CD4-positive, alpha-beta T cell (primary cell): ENCODE measurements at places on chromosomes 6 and 20.

- DNase-seq, result no peak
These were observed 81.9 kb upstream of the RREB1 start for GRCh38 chr6:7025861-7026260.

DNA sequence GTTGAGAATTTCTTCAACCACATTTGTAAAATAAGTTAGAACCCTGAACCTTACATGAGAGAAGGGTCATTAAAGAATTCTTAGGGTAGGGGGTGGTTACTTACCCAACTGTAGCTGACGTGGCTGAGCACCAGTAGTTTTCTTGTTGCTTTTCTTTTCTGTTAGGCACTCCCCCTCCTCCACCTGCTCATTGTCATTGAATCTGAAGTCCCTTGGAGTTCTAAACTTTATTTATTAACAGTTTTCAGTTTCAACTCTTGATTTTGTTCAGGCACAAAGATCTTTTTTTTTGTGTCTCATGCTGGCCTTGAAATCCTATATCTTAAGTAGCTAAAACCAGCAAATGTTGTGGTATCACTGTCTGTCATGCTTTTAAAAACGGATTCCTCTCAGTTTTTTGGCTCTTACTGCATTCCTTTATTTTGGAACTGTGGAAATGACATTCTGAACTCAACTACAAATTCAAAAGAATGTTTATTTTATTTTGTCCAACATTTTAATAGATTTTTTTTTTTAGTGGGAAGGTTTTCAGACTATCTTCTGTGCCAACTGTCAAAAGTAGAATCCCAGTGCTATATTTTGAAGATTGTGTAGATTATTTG, 465.2 kb downstream of the PHF3 start:
- DNase-seq, result no peak

DNA sequence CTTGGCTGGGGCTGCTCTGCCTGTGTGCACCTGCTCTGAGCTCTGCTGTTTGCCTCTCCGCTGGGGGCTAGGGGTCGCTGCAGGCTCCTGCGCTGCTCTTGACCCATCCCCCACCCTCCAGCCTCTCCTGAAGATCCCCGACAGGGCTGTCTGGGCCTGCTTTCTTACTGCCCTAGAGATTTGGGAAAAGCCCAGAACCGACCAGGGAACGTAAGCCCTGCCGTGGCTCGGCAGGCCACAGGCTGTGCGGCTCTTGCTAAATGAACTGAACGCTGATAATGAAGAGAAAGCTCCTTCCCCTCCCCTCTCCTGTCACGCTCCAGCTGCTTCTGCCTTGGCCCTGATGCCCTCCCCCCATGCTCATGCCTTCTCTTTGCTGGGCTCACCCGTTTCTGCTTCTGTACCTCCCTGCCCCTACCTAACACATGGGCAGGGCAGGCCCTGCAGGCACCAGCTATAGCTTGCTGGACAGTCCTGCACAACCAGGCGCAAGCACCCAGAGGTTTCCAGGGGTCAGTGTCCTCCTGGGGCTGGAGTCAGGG, 32.0 kb upstream of the PCMTD2 start:
- DNase-seq, result no peak

GRCh38 chr6:9936551-9936950, 478.3 kb downstream of the TFAP2A start:
- DNase-seq, result no peak

- DNase-seq, result peak; percentile 18
These were observed 126.0 kb downstream of the RNASET2 start for GRCh38 chr6:166830185-166830890.

GRCh38 chr6:48474830-48475229, 363.8 kb upstream of the PTCHD4 start:
- DNase-seq, result no peak

- no peak for DNase-seq
These were observed 180.6 kb upstream of the ZFP64 start for GRCh38 chr20:52372169-52372568.

DNA sequence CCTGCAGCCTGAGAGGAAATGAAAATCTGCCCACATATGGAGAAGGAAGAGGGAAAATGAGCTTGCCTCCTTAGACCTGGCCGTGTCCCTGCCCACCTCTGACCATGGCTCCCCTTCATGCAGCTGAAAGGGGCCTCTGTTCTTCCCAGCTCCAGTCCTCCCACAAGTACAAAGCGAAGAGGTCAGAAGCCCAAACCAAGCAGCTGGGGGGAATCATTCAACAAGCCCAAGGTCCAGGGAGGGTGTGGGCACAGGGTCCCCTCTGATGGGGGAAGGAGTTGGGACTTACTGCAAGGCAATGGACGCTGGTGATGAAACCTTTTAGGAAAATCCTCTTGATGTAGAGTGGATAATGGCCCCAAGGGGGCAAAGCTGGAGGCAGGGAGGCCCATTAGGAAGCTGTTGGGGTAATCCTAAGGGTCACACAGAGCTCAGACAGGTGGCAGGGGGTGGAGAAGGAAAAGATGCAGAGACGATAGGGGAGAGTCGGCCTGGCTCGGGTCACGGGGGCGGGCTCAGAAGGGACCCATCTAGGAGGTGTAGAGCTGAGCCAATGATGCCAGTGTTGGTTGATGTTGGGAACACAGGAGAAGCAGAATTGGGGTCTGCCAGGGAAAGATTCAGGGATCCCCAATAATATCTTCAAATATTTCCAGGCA, 16.1 kb upstream of the GRM4 start:
- no peak for DNase-seq

DNA sequence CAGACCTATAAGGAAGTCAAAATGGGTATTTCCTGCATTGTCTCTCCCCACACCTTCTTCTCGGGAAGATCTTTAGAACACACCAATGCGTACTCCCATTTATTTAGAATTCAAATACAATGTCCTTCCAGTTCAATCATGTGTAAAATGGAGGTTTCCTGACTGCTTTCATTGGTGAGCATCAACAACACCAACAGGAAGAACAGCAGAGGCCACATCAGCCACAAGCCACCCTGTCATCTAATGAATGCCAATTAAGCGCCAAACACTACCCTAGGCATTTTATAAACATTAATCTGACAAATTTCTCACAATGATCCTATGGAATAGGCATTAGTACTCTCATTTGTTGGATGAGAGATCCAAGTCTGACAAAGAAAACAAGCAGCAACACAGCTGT, 68.4 kb upstream of the SMLR1 start:
- no peak for DNase-seq

- no peak for DNase-seq
These were observed 35.5 kb downstream of the NSFL1C start for GRCh38 chr20:1431158-1431557.

GRCh38 chr6:111810294-111811131, 62.7 kb downstream of the FYN start:
- DNase-seq, result peak; percentile 61

GRCh38 chr6:15001326-15001910, 244.5 kb upstream of the JARID2 start:
- DNase-seq, result no peak

- DNase-seq, result no peak
These were observed 18.7 kb upstream of the TRPC4AP start for GRCh38 chr20:35111141-35111888.

GRCh38 chr6:34182751-34183531, 37.1 kb upstream of the GRM4 start:
- peak; percentile 88 for DNase-seq

GRCh38 chr6:11366183-11366933, 133.9 kb upstream of the NEDD9 start:
- DNase-seq, result no peak

DNA sequence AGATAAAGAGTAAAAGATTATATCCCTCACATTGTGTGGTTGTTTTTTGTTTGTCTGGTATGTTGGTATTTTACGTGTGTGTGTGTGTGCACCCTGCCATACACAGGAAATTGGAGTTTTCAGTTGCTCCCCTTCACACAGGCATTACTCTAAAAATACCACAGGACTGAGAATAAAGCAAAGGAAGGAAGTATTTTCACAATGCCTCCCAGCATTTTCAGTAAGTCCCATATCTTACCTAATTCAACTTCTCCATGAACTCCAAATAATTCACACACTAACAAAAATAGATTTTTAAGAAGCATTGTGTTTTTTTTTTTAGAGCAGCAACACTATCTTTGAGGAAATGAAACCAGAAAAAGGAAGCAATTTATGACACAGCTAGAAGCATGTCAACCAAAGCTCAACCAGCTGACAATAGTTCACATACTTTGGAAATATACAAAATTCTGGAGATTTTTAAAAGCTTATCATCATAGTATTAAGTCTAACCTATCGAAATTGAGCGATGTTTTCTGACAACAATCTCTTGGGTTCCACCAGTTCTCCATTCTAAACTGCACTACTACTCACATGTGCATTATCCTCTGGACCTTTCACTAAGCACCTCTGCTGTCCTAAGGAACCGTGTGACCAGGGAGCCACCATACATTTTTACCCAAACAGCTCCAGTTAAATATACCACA, 2.1 kb downstream of the UBE2J1 start:
- peak; percentile 56 for DNase-seq

- DNase-seq, result no peak
These were observed 16.3 kb downstream of the RARS2 start for GRCh38 chr6:87573307-87574024.

- no peak for DNase-seq
These were observed 9.4 kb upstream of the TAF8 start for GRCh38 chr6:42040856-42041480.

GRCh38 chr20:58331961-58332551, 22.5 kb downstream of the RAB22A start:
- no peak for DNase-seq

DNA sequence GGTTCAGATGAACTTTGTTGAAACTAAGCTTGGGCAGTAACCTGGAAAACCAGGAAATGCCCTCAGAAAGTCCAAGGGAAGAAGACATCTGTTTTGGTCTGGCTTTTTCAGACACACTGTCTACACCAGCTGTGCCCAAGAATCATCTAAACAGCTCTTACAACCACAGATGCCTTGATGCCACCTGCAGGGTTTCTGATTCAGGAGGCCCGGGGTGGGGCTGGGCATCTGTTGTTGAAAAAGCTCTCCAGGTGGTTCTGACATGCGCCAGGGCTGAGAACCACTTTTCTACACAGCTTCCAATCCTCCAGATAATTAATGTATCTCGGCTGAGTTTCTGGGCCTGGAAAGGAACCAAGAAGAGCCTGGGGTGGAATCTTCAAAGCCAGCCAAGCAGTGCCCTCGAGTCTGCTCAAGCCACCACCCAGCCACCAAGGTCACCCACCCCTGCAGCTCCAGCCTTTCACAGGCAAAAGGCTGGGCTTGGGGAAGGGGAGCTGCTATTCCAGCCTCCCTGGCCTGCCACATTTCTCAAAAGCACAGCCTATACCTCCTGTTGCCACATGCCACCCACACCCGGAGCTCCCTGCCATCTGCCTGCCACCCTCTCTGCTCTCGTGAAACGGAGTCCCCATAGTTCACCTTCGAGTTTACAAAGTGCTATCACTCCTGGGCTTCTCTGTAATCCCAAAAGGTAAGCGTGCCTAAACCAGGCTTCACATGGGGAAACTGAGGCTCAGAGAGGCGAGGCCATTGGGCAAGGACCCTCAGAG, 9.4 kb downstream of the MDGA1 start:
- DNase-seq, result no peak

- no peak for DNase-seq
These were observed 97.8 kb downstream of the HFE start for GRCh38 chr6:26185004-26185403.

DNA sequence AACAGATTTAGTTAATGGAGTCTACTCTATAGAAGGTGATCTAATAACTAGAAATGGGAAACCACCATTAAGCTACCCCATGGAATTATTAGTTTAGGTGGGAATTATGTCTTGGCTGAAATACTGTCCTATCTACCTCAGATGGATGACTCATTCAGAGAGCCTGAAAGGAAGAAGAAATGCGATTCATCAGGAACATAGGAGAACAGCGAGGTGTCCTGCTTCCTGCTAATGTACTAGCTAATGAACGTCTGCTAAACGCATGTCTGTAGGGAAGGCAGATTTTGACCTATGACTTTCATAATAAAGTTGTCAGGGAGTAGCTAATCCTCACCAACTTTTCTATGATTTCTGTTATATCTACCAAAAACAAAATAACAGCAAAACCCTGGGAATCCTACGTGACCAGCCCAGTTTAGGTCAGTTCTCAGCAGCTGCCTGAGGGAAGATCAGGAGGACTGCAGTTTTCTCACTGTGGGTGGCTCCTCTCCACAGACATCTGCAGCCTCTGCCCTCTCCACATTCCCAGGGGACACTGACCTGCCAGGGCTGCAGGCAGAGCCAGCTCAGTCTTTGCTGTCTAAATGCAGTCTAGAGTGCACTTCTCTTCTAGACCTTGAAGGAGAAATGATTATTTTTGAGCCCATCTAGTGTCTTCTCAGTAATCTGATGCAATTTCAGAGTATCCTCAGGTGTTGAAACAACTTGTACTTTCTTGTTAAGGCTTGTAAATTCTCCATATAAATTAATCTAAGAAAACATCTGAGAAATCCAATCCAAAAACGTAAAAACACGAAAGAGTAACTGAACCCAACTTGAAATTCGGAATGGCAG, 18.1 kb upstream of the SFT2D1 start:
- DNase-seq, result no peak

- no peak for DNase-seq
These were observed 200.0 kb downstream of the PHACTR1 start for GRCh38 chr6:12916420-12917136.

- DNase-seq, result no peak
These were observed 234.0 kb upstream of the MARCKS start for GRCh38 chr6:113623129-113623528.

GRCh38 chr6:154238831-154239230, 117.8 kb downstream of the IPCEF1 start:
- DNase-seq, result no peak

GRCh38 chr20:38132910-38133501, 32.1 kb downstream of the TGM2 start:
- DNase-seq, result no peak

DNA sequence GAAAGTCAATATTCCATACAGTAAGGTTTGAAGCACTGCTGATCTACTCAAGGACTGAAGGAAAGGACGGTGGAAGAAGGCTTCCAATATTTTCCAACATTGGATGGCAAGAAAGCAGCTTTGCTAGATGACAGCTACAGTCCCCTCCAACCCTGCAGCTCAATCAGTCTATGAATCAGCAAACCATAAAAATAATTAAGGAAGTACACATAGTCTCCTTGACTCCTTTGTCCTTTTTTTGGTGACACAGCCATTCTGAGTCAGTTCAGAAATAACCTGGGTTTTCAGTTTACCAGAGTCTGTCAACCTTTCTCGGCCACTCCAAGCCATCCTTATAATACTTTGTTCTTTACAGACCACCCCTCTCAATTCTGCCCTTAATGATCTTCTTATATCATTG, 232.5 kb downstream of the IBTK start:
- no peak for DNase-seq

GRCh38 chr20:60292001-60292520, 333.8 kb downstream of the CDH26 start:
- DNase-seq, result no peak

GRCh38 chr6:110541701-110542309, 65.4 kb upstream of the SLC22A16 start:
- no peak for DNase-seq

DNA sequence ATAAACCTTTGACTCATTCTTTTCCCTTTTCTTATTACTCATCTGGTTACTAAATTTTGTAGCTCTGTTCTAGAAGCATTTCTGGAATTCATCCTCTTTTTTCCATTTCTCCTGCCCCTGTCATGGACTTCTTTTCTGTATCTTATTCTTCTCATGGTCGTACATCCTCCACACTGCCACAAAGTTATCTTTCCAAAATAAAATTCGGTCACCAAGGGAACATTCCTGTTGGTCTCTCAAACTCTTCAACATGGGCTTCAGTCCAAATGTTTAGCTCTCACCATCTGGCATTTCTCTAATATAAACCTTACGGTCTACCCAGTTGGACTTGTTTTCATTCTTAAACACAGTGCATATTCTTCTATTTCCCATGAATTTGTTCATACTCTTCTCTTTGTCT, 428.8 kb upstream of the ID4 start:
- DNase-seq, result no peak
